Tibial artery (tissue), 4 donors: ENCODE measurements at places on chromosomes 3 and 15.

GRCh38 chr3:104723000-104723399 lies 643.7 kb upstream of the ALCAM start:
- H3K4me3 ChIP-seq = no peak overlapping the region
- H3K4me1 ChIP-seq = peaks cover 15% of the 10 kb centered on the region
- H3K27ac ChIP-seq = no peak overlapping the region
- H3K27me3 ChIP-seq = no peaks in the 10 kb centered on the region

DNA sequence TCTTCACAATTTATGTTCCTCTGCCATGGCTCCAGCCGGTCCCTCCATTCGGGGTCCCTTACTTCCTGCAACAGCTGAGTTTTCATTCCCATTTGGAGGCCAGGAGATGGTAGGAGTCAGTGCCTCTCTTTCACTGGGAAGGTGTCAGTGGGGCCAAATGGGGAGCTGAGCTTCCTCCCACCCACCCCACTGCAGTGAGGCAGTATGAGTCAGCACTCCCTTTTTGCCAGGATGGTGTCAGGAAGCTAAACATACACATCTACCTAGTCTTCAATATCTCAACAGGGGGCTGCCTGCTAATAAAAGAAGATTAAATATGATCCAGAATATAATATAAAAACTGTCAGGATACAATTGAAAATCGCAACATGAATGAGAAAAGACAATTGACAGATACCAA lies 12.7 kb upstream of the ACTC1 start:
- H3K27me3 ChIP-seq = no peaks in the 10 kb centered on the region
- H3K4me1 ChIP-seq = peaks cover 21% of the 10 kb centered on the region
- no peak overlapping the region for H3K27ac ChIP-seq
- no peak overlapping the region for H3K4me3 ChIP-seq

GRCh38 chr3:186327912-186328487 lies 34.0 kb downstream of the DGKG start:
- H3K27me3 ChIP-seq = no peaks in the 10 kb centered on the region
- H3K27ac ChIP-seq = no peak overlapping the region
- H3K4me1 ChIP-seq = no peaks in the 10 kb centered on the region
- H3K4me3 ChIP-seq = no peak overlapping the region
- DNase-seq = no peak

GRCh38 chr3:171307046-171307585 lies 153.1 kb downstream of the TNIK start:
- H3K36me3 ChIP-seq = no peaks in the 10 kb centered on the region
- no peak for DNase-seq
- H3K27ac ChIP-seq = peak overlapping the region; percentile 77
- H3K27me3 ChIP-seq = no peaks in the 10 kb centered on the region
- H3K4me1 ChIP-seq = no peaks in the 10 kb centered on the region

DNA sequence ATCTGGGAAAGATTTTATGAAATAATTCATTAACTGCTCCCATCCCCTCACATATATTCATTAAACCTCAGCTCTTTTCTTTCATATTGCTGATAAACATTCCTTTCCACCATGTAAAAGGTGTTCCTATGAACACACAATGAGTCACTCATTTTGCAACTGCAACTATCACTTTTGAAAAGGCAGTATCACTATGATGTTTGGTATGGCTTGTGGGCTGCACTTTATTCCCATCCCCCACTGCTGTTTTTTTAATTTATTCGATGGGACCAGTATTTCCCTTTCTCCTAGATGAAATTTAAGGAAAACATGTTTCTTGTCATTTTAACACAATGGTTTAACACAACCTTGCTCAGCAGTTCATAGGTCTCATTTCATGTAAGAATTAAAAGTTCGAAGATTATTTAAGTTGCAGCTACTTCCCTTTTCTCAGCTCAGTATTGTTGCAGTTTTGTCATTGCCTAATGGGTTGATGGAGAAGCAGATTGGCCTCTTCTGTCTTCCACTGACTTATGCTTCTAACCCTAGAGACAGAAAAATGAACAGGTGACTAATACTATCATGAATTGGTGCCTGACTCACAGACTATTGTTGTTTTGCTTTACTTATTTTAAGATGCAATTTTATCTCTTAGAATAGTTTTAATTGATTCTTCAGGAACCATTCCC lies 280.3 kb downstream of the ZPLD1 start:
- no peaks in the 10 kb centered on the region for H3K27me3 ChIP-seq
- H3K4me1 ChIP-seq = no peaks in the 10 kb centered on the region
- no peak overlapping the region for H3K4me3 ChIP-seq
- H3K36me3 ChIP-seq = no peaks in the 10 kb centered on the region
- no peak overlapping the region for H3K27ac ChIP-seq
- DNase-seq = no peak

GRCh38 chr3:42689421-42690014 lies 4.2 kb downstream of the KLHL40 start:
- DNase-seq = no peak
- no peaks in the 10 kb centered on the region for H3K36me3 ChIP-seq
- no peaks in the 10 kb centered on the region for H3K27me3 ChIP-seq
- peaks cover 19% of the 10 kb centered on the region for H3K4me1 ChIP-seq

- no peak overlapping the region for H3K4me3 ChIP-seq
- no peaks in the 10 kb centered on the region for H3K27me3 ChIP-seq
- H3K4me1 ChIP-seq = no peaks in the 10 kb centered on the region
- DNase-seq = no peak
- no peaks in the 10 kb centered on the region for H3K36me3 ChIP-seq
- H3K27ac ChIP-seq = no peak overlapping the region
These were observed 53.4 kb downstream of the TAFA4 start for GRCh38 chr3:68878962-68879361.

GRCh38 chr3:158158969-158159368 lies 49.1 kb downstream of the RSRC1 start:
- H3K36me3 ChIP-seq = no peaks in the 10 kb centered on the region
- DNase-seq = no peak
- no peak overlapping the region for H3K27ac ChIP-seq
- no peaks in the 10 kb centered on the region for H3K27me3 ChIP-seq
- no peak overlapping the region for H3K4me3 ChIP-seq
- H3K4me1 ChIP-seq = no peaks in the 10 kb centered on the region

- H3K27me3 ChIP-seq = no peaks in the 10 kb centered on the region
- peak overlapping the region; percentile 45 for H3K27ac ChIP-seq
- H3K4me3 ChIP-seq = no peak overlapping the region
- no peaks in the 10 kb centered on the region for H3K36me3 ChIP-seq
- peaks cover 34% of the 10 kb centered on the region for H3K4me1 ChIP-seq
These were observed 24.1 kb downstream of the PDE8A start for GRCh38 chr15:85005746-85006145.

- H3K27me3 ChIP-seq = no peaks in the 10 kb centered on the region
- no peak overlapping the region for H3K27ac ChIP-seq
- no peak for DNase-seq
- H3K4me1 ChIP-seq = no peaks in the 10 kb centered on the region
- H3K4me3 ChIP-seq = no peak overlapping the region
- H3K36me3 ChIP-seq = no peaks in the 10 kb centered on the region
These were observed 59.1 kb downstream of the FAM43A start for GRCh38 chr3:194744826-194745225.

DNA sequence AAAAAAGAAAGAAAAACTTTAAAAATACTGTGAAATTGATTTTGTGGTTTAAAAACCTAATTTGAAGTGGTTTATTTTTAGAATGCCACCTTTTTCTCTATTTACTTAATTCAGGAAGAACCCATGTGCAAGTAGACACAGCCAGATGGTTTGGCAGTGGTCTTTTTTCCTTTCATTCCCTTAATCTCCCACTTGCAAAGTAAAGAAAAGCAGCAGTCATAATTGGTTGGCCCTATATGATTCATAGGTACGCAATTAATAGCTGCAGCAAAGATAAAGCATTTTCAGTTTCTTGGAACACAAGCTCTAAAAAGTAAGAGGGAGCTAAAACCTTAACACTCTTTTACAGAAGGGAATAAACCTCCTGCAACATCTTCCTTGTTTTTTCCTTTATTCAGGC lies 115.3 kb downstream of the MECOM start:
- H3K27me3 ChIP-seq = no peaks in the 10 kb centered on the region
- DNase-seq = no peak
- no peak overlapping the region for H3K4me3 ChIP-seq
- no peak overlapping the region for H3K27ac ChIP-seq
- no peaks in the 10 kb centered on the region for H3K36me3 ChIP-seq
- H3K4me1 ChIP-seq = no peaks in the 10 kb centered on the region

DNA sequence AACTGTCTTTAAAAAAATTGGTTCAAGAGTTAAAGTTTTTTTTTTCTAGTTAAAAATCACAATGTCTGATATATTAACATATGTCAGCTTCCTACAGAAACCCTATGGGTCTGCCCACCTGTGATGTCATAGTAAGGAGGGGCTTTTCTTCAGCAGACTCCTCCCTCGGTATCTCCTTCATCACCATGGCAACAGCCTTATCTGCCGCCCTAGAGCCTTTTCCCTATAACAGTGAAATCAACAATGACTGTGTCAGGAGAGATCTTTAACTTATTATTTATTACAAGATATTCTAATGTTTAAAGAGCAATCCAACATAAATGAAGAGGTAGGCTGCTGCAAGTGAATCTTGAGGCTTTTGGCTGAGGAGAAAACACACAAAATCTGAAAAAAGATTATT lies 138.7 kb downstream of the PEX5L start:
- H3K27me3 ChIP-seq = no peaks in the 10 kb centered on the region
- no peak overlapping the region for H3K27ac ChIP-seq
- H3K4me3 ChIP-seq = no peak overlapping the region
- H3K36me3 ChIP-seq = no peaks in the 10 kb centered on the region
- no peaks in the 10 kb centered on the region for H3K4me1 ChIP-seq
- no peak for DNase-seq

DNA sequence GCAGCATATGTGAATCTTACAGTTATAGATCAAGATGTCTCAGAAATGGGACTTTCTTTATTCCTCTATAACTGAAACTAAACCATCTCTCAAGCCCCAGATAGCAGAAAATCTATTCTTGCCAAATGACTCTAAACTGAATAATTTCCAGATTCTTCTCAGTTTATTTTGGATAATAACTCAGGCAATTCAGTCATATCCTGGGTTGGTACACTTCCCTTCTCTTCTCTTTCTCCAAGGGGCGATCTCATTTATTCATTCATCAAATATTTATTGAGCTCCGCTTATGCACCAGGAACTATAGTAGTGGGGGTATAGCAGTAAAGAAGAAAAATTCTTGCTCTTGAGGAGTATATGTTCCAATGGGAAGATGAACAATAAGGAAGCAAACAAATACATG lies 13.5 kb upstream of the PCOLCE2 start:
- DNase-seq = no peak
- no peaks in the 10 kb centered on the region for H3K4me1 ChIP-seq
- H3K36me3 ChIP-seq = no peaks in the 10 kb centered on the region
